ENCODE measurements at places on chromosomes 16 and 17. TPM values are rescaled to one million over a fixed set of nuclear protein-coding genes. Genes with fewer than 3 reads are reported as not detected.

The C16orf92 gene
- not detected for total RNA-seq

DNA sequence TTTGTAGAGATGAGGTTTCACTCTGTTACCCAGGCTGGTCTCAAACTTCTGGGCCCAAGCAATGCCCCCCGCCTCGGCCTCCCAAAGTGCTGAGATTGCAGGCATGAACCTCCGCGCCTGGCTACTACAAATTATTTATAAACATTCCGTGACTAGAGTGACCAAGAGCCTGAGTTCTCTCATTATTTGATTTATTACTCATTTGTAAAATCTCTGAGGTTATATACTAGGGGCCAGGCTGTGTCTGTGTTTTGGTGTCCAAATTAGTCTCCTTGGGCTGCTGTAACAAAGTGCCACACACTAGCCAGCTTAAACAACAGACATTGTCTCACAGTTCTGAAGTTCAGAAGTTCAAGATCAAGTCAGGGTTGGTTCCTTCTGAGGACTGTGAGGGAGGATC is 70.8 kb upstream of the ELAC2 start:
- H3K4me3 ChIP-seq: no peak overlapping the region
- H3K27ac ChIP-seq: no peak overlapping the region
- peaks cover 12% of the 10 kb centered on the region for H3K4me1 ChIP-seq
- peaks cover 3% of the 10 kb centered on the region for H3K27me3 ChIP-seq

DNA sequence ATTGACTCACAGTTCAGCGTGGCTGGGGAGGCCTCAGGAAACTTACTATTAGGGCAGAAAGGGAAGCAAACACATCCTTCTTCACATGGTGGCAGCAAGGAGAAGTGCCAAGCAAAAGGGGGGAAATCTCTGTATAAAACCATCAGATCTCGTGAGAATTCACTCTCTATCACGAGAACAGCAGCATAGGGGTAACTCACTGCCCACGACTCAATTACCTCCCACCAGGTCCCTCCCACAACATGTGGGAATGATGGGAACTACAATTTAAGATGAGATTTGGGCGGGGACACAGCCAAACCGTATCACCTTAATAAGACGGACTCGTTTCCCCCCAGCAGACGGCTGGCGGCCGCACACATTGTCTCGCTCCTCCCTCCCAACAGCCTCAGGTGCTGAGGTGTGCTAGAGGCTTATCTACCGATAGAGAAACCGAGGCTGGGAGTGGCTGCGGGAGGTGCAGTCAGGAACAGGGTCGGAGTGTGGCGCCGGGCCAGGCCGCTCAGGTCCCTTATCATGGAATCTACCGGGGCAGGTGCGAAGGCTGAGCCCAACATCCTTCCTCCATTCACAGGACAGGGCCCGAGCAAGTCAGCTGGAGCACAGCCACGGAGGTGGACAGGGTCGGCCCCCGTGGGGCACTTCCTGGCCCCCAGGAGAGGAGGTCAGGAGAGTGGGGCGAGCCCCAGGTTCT is 4.9 kb upstream of the ZG16B start:
- no peaks in the 10 kb centered on the region for H3K27me3 ChIP-seq
- no peaks in the 10 kb centered on the region for H3K4me1 ChIP-seq
- H3K36me3 ChIP-seq: no peaks in the 10 kb centered on the region
- H3K4me3 ChIP-seq: no peak overlapping the region

DNA sequence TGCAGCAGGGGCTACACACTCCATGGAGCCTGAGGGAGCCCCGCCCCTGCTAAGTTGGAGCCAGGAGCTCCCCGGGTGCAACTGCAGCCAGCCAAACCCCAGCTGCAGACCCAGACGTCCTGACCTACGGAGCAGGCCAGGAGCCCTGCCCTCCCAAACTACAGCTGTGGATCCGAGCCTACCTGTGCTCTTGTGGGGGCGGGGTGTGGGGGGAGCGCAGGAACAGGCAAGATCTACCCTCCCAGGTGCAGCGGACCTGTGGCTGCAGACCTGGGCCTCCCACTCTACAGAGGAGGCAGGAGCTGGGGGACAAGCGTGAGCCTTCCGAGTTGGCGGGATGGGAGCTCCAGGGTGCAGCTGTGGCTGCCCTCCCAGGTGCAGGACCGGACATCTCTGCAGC is 29.7 kb upstream of the MYLK3 start:
- H3K27ac ChIP-seq: no peak overlapping the region
- H3K36me3 ChIP-seq: no peaks in the 10 kb centered on the region
- H3K4me1 ChIP-seq: no peaks in the 10 kb centered on the region
- no peak for DNase-seq
- peaks cover 4% of the 10 kb centered on the region for H3K27me3 ChIP-seq
